CD4-positive, alpha-beta memory T cell (primary cell): ENCODE measurements at places on chromosomes 6 and 20.

DNA sequence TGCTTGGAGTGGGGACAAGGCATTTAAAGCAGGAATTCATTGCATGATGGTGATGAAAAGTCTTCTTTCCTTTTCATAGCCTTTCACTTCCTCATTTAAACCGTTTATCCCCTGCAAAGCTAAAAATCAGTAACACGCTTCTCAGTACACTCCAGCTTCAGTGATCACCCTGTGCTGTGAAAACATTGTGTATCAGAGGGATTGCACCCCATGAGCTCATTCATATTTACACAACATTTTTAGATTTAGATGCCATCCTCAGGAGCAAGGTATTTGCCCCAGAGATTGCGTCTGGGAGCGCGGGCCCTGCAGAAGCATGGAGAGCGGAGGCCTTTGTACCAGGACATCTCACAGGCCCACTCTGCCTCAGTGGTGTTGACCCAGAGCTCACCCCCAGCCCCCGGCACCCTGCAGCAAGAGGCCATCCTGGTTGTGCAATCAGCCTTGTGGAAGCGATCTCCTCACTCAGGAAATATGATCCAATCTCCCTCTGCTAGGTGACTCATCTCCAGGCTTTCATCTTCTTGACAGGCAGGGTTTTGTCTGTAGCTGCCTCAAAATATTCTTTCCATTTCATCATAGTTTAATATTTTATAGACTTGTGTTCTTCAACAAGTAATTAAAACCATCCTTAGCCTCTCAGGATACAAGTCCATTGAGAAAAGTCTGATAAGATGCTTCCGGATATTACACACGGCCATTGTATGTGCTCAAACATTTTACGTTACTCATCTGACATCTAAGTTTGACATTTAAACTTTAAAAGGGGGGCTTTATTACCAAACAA lies 38.9 kb upstream of the THBS2 start:
- no peak for DNase-seq

DNA sequence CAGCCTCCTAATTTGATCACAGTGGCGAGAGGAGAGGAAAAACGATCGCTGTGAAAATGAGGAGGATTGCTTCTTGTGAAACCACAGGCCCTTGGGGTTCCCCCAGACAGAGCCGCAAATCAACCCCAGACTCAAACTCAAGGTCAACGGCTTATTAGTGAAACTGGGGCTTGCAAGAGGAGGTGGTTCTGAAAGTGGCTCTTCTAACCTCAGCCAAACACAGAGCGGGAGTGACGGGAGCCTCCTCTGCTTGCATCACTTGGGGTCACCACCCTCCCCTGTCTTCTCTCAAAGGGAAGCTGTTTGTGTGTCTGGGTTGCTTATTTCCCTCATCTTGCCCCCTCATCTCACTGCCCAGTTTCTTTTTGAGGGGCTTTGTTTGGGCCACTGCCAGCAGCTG lies 28.7 kb downstream of the SAYSD1 start:
- DNase-seq: no peak

DNA sequence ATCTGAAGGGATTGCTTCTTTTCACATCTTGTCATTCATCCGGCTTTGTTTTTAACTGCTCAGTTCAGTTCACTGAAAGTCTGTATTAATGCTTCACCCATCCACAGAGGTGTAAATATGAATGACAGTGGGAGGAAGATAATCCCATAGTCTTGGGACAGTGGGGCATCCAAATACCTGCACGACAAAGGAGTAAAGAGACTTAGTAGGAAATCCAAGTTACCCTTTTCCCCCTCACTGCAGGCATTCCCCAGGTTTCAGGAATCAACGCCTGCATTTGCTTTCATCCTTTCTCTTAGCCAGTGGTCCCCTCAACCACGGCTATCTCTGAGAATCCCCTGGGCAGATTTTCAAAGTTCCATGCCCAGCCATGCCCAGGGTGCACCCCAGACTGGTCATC lies 110.2 kb downstream of the MYLK4 start:
- DNase-seq: no peak

- DNase-seq: no peak
These were observed 4.7 kb downstream of the UBE2J1 start for GRCh38 chr6:89347825-89348224.
